Natural killer cell (primary cell): ENCODE measurements at places on chromosomes 2 and 18.

GRCh38 chr18:22275706-22276333 is 106.4 kb downstream of the GATA6 start:
- DNase-seq: no peak

DNA sequence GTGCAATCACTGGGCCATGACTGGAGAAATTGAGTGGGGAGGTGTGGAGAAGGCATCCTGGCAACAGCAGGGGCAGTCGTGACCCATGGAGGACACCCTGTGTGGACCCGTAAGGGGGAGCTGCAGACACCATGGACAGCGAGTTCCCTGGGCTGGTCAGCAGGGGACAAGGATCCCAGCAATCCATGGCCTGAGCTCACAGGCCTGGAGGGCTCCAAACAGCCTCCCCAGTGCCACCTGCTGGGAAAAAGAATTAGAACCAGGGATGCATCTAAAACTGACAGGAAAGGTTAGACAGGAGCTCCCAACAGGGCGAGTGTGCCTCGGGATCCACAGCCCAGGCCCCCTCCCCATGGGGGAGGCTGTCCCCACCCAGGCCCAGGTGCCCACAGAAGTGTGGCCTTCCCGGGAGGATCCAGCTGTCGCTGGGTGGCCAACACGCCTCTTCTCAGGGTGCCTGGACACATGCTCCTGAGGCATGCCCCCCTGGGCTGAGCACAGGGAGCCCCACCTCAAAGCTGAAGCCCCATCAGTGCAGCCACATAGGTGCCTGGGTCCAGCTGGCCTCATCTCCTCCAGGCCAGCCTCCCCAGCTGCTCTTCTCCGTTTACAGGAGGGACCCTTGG is 20.5 kb upstream of the KIF1A start:
- DNase-seq: no peak

DNA sequence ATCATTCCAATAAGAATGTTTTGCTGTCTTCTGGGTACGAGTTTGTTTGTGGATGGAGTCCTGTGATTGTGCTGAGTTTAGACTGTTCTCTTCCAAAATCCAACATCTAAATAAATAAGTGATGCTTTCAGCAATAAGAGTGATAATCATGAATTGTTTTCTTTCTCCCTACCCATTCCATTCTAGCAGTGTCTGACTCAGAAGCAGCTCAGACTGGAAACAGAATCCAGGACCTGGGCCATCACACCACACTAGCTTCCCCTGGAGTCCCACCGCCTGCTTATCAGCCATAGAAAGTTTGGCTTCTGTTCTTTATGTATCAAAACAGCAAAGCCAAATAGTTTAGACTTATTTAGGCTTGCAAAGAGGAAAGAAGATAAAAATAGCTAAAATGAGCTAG is 76.4 kb upstream of the CNGA3 start:
- DNase-seq: no peak

- DNase-seq: no peak
Observed at GRCh38 chr2:77488141-77488540, 34.0 kb downstream of the LRRTM4 start.

DNA sequence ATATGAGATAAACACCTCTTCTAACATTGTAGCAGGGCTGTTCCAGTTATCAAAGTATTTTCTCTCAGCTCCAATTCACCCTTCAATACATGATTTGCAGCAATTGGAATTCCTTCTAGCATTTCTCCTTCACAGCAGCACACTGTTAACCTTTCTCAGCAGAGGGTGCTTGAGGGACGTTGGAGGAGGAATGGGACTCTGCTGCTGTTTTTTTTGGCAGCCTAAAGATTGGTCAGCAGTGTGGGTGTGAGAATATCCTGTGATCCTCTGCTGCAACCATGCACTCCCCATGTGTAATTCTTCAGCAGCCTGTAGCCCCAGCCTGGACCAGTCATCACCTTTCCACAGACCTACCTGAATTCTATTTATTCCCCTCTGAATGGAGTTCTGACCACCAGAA is 1708.9 kb upstream of the CELF4 start:
- DNase-seq: no peak

DNA sequence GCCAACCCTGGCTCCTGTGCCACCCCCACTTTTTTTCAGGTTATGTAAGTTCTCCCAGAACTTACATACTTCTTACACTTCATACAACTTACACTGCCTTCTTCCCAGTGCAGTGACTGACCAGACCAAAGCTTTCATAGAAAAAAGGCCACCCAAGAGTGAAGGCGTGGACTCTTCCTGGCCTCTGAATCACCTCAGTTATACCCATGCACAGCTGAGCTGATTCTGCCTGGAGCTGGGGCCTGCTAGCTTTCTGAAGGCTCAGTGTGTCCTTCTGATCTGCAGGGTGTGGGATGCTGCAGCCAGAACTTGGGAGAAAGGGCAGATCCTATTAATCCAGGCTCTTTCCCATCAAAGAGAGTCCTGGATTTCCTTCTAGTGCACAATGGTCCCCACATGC is 216.1 kb downstream of the TTC32 start:
- no peak for DNase-seq

DNA sequence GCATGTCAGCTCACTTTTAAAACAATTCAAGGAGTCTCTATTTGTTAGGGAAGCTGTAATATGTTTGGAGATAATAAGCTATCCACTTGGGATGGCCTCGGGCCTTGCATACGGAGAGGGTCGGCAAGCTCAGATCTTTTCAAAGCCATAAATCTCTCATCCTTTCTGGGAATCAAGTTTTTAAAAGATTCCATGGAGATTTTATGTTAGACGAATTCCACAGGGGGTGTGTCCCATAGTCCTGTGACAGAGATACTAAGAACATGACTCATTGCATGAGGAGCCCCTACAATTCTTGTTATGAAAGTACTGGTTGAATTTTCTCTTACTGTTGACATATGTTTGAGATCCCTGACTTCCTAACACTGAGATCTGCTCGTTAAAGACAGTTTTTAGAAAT is 108.7 kb downstream of the FEZ2 start:
- no peak for DNase-seq

DNA sequence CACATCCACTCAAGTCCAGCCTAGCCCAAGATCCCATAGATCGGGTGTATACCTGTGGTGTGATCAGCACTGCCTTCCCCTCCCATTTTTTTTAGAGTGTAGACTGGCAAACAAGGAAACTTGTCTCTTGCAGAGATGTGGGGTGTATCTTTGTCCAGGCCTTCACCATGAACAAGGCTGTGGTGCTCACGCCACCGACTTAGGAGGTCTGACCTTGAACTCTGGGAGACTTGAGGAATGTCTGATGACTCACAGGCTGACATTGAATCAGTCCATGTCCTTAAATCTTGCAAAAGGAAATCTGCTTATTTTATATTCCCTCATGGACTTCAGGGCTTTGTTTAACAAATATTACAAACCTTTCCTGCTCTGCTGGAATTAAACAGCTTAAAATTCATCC is 4.5 kb upstream of the CTIF start:
- DNase-seq: no peak

DNA sequence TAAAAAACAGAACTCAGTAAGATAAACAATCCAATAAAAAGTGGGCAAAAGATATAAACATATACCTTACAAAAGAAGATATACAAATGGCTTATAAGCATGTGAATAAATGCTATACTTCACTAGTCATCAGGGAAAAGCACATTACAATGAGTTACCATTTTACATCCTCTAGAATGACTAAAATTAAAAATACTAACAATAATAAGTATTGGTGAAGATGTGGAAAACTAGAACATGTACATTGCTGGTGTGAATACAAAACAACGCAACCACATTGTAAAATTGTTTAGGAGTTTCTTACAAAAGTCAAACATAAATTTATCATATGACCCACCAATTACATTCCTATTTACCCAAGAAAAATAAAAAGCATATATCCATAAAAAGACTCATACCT is 80.1 kb downstream of the SPIRE1 start:
- DNase-seq: no peak

DNA sequence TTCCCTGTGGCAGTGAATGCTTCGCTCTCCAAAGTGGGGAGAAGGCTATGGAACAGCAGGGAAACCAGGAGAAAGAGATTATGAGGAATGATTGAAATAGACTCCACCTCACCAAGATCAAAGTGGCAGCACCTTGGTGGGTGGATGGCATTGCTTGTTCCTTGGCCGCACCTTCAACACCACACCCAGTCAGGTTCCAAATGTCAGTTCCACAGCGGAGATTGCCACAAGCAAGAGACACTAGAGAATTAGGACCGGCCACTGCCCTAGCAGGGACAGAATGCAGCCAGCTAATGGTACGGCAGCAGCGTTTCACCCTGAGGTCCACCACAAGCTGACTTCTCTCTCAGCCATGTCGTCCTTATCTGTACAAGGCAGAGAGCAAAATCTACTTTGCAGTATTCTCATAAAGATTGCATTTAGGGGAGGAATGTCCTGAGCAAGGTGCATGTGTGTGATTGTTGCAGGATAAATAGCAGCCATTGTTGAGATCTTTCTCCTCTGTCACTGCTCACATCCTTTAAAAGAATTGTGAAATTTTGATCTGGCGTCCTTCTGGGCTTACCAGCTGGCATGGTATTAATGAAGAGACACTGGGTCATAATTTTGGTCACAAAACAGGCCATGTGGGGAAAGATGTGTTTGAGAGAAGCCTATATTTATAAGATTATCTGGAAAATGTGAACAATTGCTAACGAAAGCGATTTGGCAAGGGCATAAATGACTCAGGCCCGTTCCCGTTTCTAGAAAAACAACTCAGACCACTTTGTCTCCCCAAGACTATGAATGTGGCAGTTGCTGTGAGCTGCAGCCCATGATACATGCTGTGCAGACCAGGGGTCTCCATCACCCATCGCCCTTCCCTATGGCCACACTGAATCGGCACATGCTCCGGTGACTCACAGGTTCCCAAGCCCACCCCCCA is 228.6 kb upstream of the ID2 start:
- DNase-seq: no peak

DNA sequence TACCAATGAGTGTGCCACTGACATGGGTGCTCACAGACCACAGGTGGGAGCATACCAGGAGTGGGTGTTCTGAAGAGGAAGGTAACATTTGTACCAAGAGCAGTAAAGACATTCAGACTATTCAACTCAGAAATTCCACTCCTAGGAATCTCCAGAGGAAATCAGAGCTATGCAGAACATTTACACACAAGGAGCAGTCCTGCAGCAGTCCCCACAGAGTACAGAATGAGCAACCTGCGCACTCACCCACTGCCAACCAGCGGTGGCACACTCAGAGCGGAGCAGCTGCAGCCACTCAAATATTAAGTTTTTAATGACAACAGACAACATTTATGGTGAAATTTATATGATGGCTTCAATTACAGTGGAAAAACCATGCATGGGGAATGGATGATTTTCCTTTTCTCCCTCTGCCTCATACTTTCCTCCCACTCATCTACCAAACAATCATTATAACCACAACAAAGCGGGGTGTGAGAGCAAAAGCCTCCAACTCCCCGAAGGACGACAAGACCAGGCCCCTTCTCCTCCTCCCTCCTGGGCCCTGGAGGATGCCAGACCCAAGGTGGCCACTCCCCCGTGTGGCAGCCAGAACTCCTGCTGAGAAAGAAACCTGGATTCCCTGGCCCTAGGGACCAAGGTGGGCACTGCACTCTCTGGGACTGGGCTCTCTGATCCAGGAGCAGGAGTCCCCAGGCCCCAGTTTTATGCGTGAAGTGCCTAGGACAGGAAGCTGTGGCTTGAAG is 5.4 kb downstream of the HS6ST1 start:
- DNase-seq: no peak

- DNase-seq: no peak
Observed at GRCh38 chr18:54127759-54128378, 96.6 kb downstream of the MBD2 start.
